ENCODE measurements at places on chromosomes 13 and 19.

GRCh38 chr13:32047793-32048192, 16.2 kb downstream of the FRY start:
- DNase-seq: no peak

- DNase-seq: peak; percentile 13
These were observed at the start of gene CGB7 for GRCh38 chr19:49057636-49058234. TSS of gene CGB7 (minus strand) at chr19:49057749. CDS start at chr19:49055375, 2,374 bp downstream.

DNA sequence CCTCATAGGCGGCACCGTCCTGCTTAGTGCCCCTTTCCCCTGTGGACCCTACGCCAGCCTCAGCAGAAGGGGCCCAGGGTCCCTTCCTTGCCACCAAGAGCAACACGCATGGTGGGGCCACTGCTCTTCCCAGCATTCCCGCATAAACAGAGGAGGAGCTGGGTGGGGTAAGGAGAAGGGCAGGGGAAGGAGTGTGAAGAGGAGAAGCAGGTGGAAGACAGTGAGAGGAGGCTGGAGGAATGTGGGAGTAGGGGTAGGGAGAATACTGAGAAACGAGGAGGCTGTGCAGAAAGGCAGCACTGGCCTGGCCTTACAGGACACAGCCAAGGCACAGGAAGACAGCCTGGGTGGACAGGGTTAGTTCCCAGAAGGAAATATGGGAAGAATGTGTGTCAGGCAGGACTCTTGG, 43.9 kb downstream of the ZNF331 start:
- DNase-seq: no peak

GRCh38 chr13:39269411-39269810, 231.2 kb downstream of the NHLRC3 start:
- DNase-seq: no peak

- DNase-seq: no peak
These were observed 34.4 kb downstream of the ZNF568 start for GRCh38 chr19:36950335-36951119.

DNA sequence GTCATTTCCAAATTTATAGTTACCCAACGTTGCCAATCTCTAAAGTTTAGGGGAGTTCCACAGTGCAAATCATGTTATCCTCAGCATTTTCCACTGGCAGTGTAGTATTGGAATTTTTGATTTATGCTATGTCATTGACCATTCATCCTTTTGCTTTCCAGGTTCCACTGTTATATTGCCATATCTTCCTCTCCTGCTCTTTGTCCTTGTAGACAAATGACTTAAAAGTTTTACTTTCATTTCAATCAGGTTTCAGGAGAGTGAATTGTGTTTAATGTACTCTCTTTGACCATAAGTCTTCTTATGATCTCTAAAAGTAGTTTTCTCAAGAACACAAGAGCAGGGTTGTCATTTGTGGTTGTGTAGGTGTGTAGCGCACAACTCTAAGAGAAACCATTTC, 274.6 kb downstream of the COG6 start:
- no peak for DNase-seq

DNA sequence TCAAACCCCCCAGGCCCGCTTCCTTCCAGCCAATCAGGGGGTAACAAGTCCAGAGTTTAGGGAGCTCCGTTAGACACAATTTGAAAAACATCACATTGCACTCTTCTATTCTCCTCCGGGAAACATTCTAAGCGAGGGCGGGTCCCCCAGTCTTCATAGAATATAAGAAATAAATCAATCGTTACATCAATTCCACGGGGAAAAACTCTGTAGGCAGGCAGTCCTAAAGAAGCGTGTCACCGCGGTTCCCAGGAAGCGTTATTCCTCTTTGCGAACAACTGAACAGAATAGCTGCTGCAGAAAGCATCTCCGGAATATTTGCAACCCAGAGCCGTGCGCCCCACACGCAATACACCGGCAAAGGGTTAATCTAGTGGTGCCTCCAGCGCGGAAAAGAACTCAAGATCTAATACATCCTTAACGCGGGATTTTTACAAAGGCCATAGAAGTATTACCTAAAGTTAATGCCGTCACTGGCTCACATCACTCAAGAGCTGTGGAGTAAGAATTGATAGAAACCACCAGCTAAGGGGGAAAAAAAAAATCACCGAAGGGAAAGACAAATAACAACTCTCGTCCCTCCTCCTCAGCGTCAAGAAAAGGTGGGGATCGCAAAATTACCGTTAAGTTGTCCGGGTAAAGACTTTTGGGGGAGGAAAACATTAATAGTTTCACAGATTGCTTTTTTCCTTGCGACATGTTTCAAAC, 65.1 kb downstream of the KCNRG start:
- DNase-seq: peak; percentile 37

GRCh38 chr19:13705928-13706447, 58.3 kb upstream of the MRI1 start:
- no peak for DNase-seq
